RCC 7860 (cell line): ENCODE measurements at places on chromosomes 4 and X.

DNA sequence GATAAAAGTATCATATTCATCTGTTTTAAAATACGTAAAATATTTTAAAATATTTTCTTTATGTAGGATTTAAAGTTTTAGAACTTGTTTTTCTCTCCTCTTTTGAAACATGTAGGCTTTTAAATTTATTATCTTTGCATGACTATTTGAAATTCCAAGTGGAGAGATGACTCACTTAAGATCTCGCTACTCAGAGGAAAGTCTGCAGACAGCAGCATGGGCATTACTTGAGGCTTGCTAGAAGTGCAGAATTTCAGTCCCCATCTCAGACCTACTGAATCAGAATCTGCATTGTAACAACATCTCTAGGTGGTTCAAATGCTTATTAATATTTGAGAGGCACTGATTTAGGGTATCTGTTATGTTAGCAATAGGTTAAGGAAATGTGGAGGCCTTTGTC lies 225.7 kb upstream of the ARX start:
- DNase-seq: no peak

- DNase-seq: no peak
Measured at GRCh38 chrX:118717678-118718391, 9.6 kb upstream of the IL13RA1 start.

DNA sequence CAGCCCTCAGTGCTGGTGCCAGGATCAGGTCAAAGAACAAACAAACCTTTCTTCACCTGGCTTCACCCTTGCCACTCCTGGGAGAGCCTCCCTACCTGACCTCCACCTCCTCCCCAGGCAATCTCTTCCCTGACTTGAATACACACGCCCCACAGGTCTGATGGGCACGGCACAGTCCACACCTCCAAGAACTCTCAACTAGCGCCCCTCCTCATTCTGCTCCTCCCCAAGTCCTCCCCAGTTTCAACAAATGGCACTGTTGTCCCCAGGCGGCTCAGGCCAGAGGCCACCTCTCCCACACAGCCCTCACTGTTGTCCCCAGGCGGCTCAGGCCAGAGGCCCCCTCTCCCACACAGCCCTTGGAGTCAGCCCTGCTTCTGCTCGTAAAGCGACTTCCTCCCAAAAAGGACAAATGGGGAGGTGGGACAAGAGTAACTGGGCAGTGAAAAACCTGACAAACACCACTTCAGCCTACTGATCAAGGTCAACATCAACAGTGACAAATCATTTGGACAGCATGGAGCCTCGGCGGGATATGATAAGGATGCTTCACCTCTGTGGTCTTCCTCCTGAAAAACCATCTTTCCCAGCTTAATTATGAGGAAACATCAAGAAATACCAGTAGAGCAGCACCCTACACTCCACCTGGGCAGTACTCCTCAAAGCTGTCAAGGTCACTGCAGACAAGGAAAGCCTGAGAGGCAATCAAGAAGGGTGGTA lies 2.9 kb downstream of the LETM1 start:
- no peak for DNase-seq

DNA sequence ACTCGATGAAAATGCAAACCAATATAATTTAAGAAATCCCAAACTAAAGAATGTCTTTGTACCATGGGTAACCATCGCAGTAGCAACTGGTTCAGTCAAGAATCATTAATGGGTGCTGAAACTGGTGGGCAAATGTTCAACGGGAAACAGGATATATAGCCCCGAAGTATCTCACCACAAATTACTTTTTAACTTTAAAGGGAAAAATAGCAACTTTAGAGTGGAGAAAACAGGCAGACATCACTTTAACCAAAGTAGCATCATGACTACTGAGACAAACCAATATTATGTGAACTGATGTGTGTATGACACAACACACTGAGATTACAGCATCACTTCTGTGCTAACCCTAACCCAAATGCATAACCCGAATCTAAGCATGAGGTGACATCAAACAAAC lies 33.8 kb upstream of the SLAIN2 start:
- DNase-seq: no peak

DNA sequence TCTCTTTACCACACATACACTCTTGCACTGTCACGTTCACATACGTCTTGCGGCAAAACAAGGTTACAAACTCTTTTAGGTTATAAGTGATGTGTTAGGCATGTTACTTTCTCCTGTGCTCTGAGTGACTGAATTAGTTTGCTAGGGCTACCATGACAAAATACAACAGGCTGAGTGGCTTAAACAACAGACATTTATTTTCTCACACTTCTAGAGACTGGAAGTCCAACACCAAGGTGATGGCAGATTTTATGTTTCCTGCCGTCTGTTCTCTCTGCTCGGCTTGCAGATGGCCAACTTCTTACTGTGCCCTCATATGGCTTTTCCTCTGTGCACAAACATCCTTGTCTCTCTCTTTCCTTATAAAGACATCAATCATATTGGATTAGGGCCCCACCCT lies 1224.3 kb upstream of the TENM3 start:
- DNase-seq: no peak

GRCh38 chr4:151537687-151538086 lies 128.7 kb downstream of the FHIP1A start:
- DNase-seq: no peak

DNA sequence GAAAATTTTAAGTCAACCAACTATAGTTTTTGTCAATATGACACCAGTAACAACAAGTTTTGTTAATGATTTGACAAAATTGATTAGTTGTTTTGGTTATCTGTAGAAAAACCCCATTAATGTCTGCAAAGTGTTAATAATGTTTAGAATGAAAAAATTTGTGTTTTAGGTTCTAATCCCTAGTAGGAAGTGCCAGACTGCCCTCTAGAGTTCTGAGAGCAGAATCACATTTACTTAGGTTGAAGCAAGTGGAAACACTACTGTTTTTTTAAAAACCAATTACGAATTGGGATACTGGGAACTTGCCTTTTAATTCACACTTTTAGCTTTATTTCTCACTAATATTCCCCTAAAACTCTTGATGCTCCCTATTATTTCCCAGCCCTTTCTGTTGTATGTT lies 101.1 kb upstream of the CYLC1 start:
- no peak for DNase-seq

DNA sequence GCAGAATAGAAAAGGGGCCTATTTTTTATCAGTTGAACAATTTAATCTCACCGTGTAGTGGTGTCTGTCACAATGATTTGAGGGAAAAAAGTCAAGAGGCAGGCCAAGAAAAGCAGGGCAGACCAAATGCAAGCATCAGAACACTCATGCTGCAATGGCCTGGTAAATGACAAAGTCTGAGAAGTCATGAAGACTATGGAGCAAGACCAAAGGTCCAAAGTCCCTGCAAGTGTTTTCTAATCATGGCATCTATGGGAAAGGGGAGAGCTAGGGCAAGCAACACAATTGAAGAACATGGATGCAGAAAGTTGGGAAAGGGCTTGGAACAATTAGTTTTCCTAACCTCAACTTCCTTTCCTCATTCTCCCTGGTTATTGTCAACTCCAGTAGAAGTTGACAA lies 147.7 kb upstream of the TLL1 start:
- DNase-seq: no peak

DNA sequence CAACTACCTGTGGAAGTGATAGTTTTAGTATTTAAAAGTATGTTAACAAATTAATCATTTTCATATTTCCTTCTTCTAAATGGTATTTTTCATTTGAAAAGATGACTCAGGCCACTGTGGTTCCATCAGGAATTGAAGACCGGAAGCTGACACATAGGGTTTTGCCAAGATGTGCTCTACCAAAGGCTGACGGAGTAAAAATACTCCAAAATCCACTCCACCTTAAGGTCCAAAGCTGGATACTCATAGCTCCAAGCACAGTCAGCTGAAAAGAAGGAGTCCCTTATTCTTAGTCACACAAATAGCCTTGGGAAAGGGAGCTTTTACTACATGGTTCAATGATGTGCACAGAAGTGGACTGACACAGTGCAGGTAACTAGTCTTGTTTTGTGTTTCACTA lies 472.0 kb downstream of the ARAP2 start:
- DNase-seq: peak; percentile 61

DNA sequence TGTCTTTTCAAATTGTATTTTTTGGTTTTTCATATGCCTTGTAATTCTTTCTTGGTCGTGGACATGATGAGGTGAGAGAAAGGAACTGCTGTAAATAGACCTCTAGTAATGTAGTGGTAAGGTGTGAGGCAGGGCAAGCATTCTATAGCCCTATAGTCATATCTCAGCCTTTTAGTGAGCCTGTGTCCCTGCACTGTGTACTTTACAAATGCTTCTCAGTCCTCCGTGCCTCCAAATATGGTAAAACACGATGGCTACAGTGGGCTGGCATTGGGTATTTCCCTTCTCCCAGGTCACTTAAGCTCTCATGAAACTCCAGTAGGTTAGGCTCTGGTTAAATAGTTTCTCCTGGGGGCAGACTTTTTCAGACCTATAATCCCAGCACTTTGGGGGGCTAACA lies 57.9 kb upstream of the PLS3 start:
- DNase-seq: no peak

DNA sequence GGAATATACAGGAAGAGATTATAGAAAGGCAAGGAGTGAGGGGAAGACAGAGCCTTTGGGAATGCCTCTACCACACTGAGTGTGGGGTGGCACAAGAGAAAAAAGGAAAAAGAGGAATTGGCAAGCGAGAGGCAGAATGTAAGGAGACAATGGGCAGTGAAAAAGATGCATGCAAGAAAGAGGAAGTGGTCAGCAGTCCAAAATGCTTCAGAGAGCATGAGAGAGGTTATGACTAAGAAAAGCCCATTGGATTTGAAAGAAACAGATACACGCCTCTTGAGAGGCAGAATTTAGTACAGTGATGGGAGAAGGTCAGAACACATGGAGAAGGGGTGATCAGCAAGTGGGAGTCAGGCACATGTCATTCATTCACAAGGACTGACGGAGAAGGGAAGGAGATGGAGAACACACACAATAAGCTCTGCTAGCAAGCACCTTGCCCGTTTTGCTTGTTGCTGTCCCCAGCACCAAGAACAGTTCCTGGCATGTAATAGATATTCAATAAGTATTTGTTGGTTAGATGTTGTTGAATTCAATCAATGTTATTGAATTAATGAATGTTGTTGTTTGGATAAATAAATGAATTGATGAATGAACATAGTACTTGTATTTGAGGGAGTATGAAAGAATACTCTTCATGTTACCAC lies 6.3 kb downstream of the DCHS2 start:
- no peak for DNase-seq

DNA sequence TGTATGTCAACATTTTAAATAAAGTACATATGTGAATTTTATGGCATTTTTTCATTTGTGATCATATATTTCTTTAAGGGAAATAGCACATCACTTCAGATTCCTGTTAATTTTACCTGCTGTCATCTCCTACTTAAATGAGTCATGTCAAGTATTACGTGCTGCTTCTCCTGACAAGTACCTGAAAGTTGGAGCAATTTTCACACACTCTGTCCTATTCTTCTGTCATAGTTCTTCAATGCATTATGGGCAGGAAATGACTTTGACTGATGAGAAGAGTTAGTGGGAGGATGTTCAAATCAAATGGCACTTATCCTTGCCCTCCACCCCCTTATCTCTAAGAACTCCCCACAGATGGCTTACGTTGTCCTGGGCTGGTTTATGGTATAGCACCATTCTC lies 64.2 kb upstream of the SYTL5 start:
- DNase-seq: no peak

DNA sequence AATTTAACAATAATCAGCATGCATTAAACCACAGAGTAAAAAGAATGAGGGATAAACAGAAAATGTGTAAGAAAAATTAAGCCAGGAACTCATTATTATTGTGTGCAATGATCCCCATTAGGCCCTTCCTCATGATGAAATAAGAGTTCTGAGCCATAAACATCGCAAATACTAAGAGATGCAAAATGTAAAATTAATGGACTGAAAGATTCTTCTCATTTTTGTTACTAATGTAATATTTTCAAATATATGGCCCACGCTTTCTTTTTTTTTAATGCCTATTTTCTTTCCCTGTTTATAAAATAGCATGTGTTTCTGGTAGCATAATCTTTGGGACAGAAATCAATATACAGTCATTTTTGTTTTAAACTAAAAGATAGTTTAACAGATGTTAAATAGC lies 281.0 kb downstream of the PDGFC start:
- no peak for DNase-seq

DNA sequence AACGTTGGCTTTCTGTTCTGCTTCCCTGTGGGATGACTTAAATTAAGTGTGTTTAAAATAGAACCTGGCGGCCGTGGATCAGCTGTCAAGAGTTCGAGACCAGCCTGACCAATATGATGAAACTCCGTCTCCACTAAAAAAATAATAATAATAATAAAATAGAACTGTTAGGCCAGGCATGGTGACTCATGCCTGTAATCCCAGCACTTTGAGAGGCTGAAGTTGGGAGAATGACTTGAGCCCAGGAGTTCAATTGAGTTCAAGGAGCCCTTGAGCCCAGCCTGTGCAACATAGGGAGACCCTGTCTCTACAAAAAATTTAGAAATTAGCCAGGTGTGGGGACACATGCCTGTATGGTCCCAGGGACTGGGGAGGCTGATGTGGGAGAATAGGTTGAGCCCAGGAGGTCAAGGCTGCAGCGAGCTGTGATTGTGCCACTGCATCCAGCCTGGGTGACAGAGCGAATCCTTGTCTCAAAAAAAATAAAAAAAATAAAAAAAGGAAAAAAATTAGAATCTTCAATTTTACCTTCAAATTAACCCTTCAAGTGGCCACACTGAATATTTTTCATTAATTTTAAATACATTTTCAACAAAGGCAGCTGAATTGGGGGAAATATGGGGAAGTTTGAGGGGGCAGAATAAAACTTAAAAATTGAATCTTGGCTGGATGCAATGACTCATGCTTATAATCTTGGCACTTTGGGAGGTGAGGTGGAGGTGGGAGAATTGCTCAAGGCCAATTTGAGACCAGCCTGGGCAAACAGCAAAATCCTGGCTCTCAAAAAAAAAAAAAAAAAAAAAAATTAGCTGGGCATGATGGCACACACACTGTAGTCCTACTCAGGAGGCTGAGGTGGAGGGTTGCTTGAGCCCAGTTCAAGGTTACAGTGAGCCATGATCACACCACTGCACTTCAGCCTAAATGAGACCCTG lies 31.8 kb upstream of the HSD17B13 start:
- no peak for DNase-seq

DNA sequence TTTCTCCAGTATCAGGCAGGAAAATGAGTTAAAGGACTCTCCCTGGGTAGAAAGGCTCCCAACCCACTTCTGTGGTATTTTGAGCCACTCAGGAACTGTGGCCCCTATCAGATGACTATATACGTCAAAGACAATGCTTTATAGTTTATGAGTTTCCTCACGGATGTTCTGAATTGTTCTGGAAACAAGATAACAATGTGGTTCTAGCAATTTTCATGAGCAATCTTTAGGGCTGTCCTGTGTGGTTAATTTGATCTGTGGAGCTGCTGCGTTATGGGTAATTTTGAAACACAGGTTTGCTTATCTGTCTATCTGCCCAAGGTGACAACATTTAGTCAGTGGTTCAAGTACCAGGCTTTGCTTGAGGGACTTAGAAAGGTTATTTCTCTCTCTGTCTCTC lies 46.7 kb upstream of the IL2 start:
- DNase-seq: no peak
